ENCODE measurements at places on chromosomes 5 and 9.

DNA sequence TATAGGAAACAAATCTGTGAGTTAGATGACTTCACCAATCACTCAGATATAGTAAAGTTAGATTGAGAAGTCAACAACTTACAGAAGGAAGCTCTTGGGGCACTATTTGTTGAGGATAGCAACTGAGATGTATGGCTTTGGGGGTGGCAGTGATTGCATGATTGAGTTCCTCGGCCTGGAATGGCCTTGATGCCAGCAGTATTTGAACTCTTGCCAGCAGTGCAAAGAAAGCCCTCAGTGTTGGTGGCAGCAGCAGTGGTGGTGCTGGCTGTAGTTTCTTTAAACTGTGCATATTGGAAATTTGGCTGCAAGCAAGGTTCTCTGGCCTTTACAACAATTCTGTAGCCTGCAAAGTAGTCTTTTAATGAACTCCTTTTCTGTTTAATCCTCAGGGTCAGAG, 41.4 kb upstream of the PJA2 start:
- ATAC-seq, result no peak

- ATAC-seq, result no peak
Measured at GRCh38 chr9:98375138-98375726, 119.8 kb upstream of the TBC1D2 start.

GRCh38 chr9:81890104-81890503, 38.1 kb upstream of the SPATA31D4 start:
- no peak for ATAC-seq

DNA sequence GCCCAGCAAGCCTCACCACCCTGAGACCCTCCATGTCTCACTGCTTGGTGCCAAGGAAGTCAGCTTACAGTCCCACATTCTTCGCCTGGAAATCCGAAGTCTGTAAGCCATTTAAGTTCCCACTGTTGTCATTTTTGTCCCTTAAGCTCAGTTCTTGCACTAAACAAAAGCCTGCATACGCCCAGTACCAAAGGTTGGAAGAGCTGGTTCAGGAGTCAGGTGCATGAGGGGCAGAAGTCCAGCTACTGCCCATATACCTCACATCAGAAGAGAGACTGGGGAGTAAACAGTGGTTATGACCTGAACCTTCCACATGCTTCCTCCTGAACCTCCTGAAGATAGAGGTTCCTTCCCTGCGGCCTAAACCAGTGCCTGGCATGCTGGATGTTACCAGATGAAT, 146.0 kb downstream of the FRMD3 start:
- no peak for ATAC-seq

DNA sequence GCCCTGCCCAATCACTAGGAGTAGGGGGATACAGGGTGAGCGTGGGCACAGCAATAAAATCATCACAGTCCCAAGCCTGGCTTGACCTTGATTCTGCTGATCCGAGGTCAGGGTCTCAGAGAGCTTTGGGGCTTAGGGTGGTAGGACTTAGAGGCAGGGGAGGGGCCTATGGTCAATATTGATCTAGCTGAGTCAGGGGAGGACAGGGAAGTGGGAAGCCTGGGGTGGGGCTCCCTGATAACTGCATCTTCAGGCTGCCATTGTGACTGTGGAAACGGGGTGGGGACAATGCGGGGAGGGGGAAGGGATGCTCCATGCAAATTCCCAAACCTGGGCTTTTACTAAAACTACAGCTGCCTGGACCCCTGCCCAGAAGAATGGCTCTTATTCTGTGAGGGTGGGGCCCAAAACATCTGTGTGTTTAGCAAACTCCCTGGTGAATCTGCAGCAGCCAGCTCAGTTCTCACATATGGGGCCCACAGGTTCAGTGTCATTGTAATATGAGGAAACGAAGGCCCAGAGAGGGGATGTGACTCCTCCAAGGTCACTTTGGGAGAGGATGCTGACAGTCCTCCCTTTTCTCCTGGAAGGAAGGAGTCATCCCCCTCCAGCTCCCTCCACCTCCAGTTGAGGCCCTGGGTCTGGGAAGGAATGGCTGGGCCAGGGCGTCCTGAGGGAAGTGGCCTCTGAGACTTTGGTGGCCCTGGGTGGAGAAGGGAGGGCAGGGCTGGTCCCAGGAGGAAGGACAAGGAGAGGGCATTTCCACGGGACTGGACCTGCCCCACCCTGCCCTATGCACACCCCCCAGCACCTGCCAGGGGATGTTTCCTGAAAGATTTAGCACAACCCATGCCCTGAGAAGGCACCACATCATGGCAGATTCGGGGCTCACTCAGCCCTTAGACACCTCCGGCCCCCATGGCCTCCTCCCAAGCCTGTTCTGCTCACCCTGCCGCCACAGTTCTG, 26.4 kb downstream of the SLC6A7 start:
- no peak for ATAC-seq

GRCh38 chr9:13805546-13805945, 508.4 kb downstream of the NFIB start:
- no peak for ATAC-seq

DNA sequence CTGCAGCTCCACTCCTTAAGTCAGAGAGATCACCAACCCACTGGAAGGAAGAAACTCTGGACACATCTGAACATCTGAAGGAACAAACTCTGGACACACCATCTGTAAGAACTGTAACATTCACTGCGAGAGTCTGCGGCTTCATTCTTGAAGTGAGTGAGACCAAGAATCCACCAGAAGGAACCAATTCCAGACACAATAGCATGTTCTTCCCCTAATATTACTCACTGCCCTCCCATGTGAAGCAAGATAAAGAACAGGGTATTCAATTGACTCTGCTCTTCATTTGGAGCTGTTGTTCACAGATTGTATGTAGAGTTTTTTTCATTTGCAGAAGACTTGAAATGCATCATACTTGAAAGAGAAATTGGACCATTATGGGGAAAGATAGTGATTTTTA, 10.8 kb downstream of the SAXO1 start:
- ATAC-seq, result no peak

- no peak for ATAC-seq
Measured at GRCh38 chr9:123453831-123454321, 97.9 kb downstream of the CRB2 start.

GRCh38 chr5:160492565-160492964, 70.9 kb downstream of the PTTG1 start:
- no peak for ATAC-seq

GRCh38 chr9:129567329-129567728, 53.6 kb downstream of the C9orf50 start:
- no peak for ATAC-seq

DNA sequence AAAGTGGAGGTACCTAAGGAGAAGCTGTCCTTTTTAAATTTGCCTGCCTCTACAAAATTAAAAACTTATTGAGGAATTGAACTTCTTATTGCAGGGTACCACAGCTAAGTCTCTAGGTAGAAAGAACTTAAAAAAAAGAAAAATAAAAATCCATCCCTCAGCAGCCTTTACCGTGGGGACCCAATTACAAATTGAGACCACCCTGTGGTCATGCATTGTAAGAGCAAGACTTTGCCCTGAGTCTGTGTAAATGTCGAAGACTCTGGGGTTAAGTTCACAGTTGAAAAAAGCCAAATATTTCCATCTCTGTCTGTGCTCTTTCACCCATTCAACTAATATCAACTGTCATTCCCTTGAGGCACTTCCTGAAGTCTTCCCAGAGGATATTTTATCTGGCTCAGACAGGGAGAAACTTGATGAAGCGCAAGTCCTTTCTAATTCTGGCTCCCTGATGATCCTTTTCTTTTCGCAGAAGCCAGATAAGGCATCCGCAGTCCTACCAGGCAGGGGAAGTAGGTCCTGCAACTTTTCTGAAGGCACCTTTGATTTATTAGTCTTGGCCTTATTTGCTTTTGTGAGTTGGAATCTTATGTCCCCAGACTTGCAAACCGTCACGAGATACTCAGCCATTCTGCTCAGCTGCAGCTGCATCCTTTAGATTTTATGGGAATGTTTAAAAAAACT, 323.8 kb upstream of the WWC1 start:
- peak; percentile 20 for ATAC-seq

All from motor neuron (in vitro differentiated cells).